ENCODE measurements at places on chromosomes 3 and 15.

- no peak for DNase-seq
These were observed 845.1 kb upstream of the NR2F2 start for GRCh38 chr15:95485367-95485766.

DNA sequence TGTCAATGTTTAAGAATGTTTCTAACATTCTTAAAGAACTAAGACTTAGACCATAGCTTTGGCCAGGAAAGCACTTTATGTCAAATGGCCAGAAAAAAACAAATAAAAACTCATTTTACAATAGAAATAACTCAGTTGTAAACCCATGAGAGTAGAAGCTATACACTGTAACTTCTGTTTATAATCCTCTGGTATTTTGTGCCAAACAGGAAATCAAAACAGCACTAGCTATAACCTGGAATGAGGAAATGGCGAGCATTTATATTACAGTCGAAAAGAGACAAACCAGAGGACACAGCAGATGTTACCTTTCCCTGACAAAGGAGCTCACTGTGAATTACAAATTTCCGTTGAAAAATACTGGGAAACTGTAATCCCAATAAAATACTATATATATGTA lies 10.3 kb downstream of the GK5 start:
- DNase-seq = no peak

DNA sequence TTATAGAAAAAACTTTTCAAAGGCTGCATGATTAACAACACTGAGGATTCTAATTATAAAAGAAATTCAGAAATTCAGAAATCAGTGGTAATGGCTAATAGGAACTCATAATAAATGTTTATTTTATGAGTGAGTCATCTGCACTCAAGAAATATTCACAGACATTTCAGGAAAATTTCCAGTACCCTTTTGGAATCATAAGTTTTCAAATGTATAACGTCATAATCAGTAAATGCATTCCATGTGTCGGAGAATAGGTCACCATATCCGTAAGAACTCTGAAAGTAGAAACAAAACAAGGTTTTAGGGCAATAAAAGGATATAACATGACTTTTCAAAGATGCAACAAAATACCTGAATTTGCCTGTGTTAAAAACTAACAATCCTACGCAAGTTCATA lies 24.7 kb downstream of the EOGT start:
- no peak for DNase-seq

DNA sequence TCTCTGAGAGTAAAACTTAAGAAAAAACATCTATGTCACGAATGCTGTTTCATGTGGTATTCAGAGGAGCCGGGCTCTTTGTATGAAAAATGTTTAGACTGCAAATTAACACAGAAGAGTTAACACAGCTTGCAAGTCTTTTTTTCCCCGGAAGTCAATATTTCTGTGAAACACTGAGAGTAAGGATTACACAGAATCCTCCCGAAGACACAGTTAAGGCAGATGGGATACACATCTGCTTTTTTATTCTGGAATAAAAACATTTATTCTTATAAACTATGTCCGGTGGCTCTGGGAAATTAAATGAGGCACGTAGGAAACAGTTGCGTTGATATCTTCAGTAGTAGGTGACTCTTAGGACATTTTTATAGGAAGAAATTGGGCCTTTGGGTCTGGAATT lies 180.6 kb downstream of the PTPRG start:
- no peak for DNase-seq

DNA sequence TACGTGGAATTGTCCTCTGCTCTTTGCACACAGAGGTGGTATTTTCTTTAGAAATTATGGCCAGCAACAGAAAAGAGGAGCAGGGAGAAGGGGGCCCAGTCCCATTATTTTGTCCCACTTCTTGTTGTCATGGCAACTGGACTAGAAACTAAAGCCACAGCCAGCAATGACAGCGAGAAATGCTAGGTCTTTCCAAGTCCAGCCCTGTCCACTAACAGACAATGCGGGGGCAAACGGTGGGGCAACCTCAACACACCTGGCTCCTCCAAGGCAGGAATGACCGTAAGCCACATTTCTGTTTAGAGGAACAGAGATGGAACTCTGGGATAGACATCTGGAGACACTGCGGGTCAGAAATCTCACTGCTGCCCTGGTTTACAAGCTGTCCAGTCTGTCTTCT lies 107.3 kb downstream of the RFTN1 start:
- DNase-seq = no peak

DNA sequence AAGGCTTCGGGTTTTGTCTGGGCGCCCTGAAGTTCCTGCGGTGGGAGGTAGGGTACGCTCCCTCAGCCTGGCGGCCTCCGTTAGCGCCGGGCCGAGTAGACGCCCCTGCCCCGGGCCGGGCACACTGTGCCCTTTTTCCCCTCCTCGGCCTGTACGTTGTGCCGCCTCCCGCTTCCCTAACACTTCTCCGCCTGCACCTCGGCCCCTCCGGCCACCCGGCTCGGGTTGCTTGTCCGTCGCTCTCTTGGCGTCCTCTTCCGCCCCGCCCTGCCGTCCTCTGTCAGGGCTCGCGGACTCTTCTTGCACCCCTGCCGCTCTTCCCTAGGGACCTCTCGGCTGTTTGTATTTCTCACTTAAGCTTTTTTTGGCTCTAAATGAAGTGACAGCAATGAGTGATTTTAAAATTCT lies 384 bp downstream of the KNL1 start:
- DNase-seq = no peak

DNA sequence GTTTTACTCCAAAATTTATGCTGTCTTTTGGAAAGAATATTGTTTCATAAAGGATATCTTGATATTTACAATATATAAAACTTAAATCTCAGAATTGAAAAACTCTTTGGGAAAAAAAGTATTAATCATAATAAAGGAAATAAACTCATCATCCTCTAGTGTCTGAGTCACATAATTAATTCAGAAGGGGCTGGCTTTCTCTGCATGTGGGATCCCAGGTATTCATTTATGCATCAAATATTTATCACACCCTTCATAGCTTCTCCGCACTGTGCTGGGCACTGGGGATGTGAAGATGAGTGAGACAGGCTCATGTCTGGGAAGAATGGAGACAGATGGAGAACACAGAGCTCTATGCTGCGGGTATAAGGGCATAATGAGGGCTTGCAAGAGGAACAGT lies 65.6 kb downstream of the CCNL1 start:
- DNase-seq = no peak

DNA sequence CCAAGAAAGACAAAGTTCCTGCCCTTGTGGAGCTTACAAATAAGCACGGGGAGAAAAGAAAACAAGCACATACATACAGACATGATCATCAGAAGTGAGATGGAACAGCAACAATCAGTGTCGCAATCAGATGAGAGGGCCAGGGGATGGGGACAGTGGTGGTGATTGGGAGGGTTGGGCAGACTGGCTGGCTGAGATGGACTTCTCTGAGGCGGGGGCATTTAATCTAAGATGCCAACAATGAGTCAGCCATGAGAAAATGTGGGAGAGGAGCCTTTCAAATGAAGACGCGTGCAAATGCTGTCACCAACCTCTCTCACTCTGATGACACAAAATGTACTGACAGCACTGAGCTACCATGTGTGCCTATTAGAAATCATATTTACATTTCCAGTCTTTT lies 81.4 kb downstream of the NCEH1 start:
- no peak for DNase-seq

DNA sequence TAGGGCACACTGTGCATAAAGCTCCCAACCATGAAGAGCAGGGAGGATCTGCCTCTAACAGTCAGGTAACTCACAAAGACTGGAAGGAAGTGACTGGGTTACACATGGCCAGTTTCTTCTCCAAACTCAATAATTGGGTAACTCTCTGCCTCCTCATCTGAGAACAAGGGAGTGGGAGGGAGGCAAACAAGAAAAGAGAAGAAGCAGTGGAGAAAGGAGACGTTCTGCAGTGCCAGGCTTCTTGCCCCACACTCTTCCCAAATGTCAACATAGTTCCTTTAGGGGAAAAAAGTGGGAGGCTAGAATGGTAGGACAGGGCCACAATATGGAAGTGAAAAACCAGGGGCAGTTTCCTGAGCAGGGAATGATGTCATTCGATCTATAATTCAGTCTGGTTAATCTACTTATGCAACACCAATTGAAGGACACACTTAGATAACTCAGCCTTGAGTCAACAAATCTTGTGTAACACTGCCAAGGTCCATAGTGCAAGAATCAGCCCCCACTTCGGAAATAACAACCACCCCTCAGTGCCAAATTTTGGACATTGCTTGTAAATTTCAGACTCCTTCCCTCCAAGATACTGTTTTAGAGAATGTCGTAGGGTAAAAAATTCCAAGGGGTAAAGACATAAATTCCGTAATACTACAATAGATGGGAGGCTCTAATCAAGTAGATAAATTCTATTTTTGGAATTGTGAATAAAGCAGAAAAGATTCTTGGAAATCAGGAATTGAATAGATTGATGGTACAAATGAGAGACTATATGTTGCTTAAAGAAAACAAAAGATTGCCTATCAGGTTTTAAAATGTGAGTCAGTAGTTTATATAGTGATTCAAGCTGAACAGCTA lies 143.0 kb downstream of the LPP start:
- DNase-seq = no peak

DNA sequence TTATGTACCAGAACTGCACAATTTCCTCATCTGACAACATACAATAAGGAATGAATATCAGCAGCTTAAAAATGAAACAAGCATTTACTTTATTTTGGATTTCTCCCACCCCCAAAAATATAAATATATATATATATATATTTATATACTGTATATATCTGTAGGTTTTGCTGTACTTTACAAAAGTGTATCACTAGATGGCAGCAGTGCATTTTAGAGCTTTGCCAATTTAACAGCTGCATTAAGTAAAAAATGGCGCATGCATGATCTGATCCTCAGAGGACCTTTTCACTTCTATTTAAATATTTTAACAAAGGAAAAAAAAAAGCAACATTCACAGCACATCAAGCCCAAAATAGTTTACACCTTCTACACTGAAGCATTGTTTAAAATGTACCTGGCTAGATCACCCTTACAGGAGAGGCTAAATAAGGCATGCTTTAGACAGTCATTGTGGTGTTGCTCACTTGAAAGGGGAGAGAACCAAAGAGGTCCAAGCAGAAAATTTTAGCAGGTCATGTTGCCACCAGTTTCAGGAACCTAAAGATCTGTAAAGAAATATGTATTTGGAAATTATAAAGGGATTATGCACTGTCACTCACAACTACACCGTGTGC lies 72.6 kb downstream of the NPTN start:
- DNase-seq = peak; percentile 2
